ENCODE measurements at places on chromosomes 4 and X.

- no peak for DNase-seq
Measured at GRCh38 chrX:37679888-37680287, 5.7 kb upstream of the XK start.

GRCh38 chr4:8472158-8472688, 31.6 kb downstream of the TRMT44 start:
- DNase-seq, result no peak

DNA sequence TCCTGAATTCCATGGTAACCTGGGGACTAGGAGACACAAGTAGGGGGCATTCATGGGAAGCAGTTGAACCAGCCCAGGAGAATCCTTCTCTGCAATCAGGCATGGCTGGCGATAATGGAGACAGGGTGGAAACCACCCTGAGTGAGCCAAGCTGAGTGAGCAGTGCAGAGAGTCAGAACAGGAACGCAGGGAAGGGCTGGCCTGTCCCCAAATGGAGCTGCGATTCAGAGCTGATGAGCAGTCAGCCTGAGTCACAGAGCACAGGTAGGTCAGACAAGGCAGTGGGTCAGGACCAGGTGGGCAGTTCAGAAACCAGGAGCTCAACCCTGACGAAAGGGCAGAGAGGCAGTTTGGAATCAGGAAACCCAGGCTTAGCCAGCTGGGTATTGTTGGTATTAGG, 129.0 kb downstream of the BTC start:
- DNase-seq, result no peak

DNA sequence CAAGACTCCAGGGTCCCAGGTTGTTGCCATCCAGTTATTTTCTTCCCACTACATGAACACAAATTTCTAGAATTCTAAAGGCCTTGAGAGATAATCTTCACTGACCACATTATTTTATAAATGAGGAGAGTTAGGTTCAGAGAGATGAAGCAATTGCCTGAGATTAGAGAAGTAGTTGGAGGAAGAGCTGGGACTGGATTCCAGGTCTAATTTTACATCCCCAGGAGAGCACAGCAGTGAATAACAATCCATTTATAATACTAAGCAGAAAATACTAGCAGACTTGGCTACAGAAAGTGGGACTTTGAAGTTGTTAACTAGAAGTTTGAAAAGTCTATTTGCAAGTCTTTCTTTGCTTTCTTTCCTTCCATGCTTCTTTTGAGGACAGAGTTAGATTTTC, 231.3 kb upstream of the S100G start:
- DNase-seq, result no peak

- DNase-seq, result no peak
Measured at GRCh38 chr4:152160225-152160800, 375.6 kb downstream of the FBXW7 start.

DNA sequence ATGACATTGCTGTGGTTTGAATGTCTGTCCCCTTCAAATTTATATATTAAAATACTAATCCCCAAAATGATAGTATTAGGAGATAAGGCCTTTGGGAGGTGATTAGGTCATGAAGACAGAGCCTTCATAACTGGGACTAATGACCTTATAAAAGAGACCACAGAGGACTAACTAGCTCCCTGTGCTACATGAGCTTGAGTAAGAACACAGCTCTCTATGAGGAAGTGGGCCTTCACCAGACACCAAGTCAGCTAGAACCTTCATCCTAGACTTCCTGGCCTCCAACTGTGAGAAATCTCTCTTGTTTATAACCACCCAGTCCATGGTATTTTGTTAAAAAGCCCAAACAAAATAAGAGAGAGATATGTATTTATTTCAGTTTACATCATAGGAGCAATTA, 242.2 kb upstream of the CTSO start:
- no peak for DNase-seq

GRCh38 chr4:64911846-64912245, 502.6 kb upstream of the TECRL start:
- no peak for DNase-seq

Data from stimulated activated CD8-positive, alpha-beta memory T cell treated with anti-CD3 and anti-CD28 coated beads, Interleukin-4, amount 100 ng/mL, for 1 hour (primary cell).